ENCODE measurements at places on chromosomes 12 and 14.

- DNase-seq = no peak
These were observed 732 bp downstream of the SLC25A29 start for GRCh38 chr14:100305324-100306100.

- no peak for DNase-seq
These were observed 3.5 kb downstream of the TGFB3 start for GRCh38 chr14:75978249-75978731.

- DNase-seq = no peak
These were observed 297.7 kb downstream of the SYT1 start for GRCh38 chr12:79162147-79162772.

DNA sequence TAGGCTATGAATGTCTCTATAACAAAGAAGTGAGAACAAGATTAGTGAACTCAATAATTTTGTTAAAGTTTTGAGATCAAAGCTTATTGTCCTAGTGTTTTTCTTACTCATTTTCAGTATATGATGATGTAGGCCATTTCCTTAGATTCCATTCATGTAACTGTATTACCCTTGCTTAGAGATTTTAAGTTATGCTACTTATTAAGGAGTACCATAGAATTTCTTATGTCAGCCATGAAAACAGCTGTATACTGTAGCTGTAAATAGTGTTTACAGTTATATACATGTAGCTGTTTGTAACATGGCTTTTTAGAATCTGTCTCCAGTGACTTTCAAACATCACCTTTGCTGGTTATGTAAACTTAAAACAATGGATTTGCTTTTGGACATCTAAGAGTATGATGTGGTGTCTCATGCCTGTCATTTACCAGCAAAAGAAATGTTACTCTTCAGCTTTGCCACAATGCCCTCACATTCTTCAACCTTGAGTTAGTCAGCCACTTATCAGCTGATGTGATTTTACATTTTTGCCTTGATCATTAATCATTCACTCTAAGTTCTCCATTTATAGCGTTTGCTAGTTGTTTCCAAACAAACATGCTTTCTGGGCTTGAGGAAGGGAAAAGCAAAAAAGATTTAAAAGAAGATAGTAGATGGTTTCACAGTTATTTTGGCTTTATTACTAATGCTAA is 55.5 kb downstream of the SLC16A7 start:
- no peak for DNase-seq

GRCh38 chr14:52740751-52741150 is 10.8 kb downstream of the STYX start:
- no peak for DNase-seq

DNA sequence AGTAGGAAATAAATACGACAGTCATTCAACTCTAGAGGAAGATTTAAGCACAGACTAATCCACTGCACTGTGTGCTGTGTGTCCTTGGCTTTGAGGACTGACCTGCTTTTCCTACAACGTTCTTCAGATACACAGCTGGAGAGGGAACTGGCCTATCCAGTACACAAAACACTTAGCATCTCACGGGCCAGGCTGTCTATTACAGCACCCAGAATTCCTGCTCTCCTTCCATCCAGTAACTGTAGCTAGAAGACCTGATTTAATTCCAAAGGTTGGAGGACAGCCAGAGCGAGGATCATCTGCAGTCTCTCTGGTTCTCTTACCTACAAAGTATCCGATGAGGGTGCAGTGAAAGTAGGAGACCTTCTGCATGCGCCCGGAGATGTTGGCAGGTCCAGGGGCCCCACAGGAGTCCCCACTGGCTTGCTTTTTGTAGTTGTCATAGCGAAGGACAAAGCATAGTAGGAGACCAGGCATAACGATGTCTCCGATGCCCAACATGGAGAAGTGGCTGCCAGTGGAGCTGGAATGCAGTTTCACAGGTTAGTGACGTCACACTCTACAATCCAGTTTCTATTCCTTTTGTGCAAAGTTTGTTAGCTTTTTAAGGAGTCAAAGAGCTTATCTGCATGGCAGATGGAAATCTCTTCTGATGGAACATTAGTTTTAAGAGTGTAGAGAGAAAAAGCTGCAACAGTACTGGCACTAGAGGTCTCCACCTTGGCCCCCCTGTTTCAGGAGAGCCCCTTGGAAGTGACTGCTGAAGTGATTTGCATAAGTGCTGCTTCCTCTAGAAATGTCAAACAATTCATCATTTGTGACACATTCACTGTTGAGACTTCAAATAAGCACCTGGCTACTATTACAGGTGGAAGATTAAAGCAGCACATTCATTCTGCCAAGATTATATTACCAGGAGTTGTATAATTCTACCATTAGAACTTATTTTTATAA is 41.7 kb downstream of the ACADS start:
- no peak for DNase-seq

GRCh38 chr12:6250343-6250742 is 50.1 kb downstream of the CD9 start:
- no peak for DNase-seq

- DNase-seq = no peak
These were observed 303.4 kb downstream of the KCNC2 start for GRCh38 chr12:74906224-74906623.

DNA sequence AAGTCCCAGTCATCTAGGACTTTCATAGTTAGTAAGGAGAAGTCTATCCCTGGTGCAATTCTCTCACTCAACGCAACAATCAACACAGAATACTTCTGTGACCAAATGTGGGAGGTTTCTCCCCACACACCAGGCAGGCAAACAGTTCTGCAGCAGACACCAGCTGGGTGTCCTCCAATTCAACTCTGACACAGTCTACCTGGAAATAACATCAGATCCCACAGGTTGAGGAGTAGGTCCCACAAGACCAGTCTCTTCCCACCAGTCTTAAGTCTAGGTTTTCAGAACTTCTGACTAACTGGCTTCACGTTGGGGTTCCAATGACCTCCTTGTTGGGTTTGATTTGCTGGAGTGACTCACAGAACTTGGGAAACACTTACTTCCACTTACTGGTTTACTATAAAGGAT is 14.8 kb downstream of the ACOT6 start:
- DNase-seq = no peak

DNA sequence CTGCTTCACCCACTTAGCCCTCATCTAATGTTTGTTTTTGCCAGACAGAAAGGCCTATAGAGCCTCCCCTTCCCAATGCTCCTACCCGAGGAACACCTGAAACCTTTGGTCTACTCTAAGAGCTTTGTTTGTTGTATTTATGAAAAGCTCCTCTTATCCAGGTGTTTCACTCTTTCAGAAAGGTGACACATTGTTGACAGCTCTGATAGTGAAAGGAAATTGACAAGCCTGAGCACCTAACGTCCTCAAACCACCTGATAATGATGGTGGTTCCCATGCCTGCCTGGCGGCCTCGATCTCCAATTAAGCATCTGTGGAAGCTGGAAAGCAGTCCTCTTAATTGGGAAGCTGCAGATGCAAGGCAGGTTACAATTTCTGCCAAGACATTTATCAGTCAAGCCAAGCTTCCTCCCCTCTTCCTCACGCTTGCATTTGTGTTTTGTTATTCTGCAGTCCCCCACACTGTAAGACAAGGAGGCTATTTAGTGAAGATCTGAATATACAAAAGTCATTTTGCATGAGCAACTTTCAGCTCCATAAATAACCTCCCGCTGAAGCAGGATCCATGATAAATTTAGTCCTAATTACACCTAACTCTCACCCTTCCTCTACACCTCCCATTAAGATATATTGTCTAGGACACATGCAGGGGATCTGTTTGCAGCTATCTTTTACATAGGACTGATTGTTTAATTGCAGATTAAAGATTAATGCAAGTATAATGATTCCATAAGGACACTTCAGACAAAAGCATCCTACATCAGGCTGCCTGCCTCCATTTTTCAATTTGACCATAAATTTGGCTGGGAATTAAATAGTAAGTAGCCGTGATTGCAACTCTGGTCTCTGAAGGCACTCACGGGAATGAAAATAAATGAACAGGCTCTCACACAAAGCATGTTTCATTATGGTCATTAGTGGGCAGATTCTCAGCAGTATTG is 288.6 kb downstream of the PDZRN4 start:
- DNase-seq = no peak

GRCh38 chr14:104200106-104200505 is 61.7 kb downstream of the KIF26A start:
- DNase-seq = no peak

Data from T-helper 1 cell (primary cell).